ENCODE measurements at places on chromosomes 13 and 19.

GRCh38 chr13:94182185-94182761 is 297.2 kb downstream of the DCT start:
- no peak for DNase-seq

- no peak for DNase-seq
Measured at GRCh38 chr13:102699504-102699903, 4.7 kb upstream of the METTL21C start.

GRCh38 chr13:35630551-35631275 is 154.2 kb upstream of the MAB21L1 start:
- peak; percentile 39 for DNase-seq

DNA sequence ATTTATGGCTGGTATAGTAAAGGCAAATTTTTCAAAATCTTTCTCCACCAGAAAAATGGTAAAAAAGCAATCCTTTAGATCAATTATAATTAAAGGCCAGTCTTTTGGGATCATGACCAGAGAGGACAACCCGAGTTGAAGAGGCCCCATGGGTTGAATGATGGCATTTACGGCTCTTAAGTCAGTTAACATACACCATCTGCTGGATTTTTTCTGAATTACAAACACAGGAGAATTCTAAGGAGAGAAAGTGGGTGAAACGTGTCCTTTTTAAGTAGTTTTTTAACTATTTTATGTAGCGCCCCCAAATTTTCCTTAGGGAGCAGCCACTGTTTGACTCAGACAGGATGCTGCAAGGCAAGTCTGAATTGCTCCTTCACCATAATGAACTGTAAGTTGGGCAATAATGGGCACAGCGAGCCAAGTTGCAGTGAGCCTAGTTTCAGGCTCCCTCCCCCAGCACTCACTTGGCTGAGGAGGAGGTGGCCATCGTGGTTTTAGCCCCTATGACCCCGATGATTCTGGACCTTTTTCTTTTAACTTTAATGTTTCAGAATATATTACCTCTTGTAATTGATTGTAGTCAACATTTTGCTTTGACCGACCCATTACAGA is 13.6 kb upstream of the ZNF611 start:
- peak; percentile 11 for DNase-seq

DNA sequence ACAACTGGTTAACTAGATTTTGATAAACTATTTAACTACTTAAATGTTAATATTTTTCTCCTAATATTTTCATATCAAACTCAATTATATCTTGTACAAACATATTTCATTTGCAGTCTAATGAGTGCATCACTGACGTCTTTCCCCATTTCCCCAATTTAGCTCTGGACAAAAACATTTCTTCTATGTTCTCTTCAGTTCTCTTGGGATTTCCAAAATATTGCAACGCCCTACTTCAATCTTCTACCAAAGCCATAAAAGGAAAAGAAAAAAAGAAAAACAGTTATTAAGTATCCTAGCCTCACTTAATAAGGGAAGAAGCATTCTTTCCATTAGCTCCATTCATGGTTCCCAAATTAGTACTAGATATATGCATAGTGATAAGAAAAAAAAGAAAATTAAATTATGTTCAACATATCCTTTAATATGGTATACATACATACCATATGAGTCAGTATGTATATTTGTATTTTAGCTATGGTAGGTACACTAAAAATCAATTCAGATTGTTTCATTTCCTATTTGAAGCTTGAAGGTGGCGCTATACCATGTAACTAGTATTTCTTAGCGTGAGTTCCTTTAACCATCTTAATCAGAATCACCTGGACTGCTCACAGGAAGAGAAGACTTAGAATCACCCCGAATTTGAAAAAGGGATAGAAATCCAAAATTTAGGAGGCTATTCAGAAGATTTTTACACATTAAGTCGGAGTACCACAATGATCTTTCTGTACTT is 9.9 kb downstream of the FBXL3 start:
- no peak for DNase-seq

- DNase-seq: peak; percentile 70
Measured at GRCh38 chr19:42563352-42564210, 31.1 kb downstream of the CEACAM8 start.

- DNase-seq: peak; percentile 56
Measured at GRCh38 chr19:3986260-3987041, 1.2 kb upstream of the EEF2 start.

DNA sequence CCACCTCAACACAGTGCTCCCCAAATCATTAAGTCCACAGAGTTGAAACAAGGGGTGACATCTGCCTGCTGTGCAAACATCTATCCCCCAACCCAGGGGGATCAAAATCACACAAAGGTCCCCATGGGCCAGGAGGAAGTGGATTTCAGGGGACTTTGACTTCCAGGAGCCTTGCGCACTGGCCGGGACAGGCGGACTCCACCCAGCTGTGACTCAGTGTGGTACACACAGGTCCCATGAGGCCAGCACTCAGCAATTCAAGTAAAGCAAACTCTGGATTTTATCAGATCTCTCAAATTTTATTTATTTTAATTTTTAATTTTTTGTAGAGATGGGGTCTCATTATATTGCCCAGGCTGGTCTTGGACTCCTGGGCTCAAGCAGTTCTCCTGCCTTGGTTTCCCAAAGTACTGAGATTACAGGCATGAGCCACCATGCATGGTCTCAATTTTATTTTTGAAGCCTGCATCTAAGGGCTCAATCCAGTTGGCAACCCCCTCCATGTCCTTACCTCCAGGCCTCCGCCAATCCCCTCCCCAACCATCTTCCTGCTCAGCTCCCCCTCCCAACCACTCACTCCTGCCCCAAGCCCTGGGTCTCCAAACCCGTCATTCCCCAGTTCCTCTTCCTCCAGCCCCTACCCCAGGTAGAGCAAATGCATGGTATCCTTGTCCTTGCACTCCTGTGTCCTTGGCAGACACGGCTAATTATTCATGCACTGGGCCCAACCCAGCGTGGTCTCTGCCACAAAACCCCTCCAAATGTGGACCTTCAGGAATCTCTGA is 18.2 kb downstream of the ARHGAP33 start:
- no peak for DNase-seq

GRCh38 chr19:3469638-3470499 is 10.5 kb downstream of the SMIM24 start:
- DNase-seq: no peak

- no peak for DNase-seq
Measured at GRCh38 chr13:106443607-106444322, 91.7 kb downstream of the EFNB2 start.

GRCh38 chr19:8905342-8905741 is 73.2 kb downstream of the MBD3L1 start:
- DNase-seq: no peak

- DNase-seq: no peak
Measured at GRCh38 chr13:25649001-25649633, 277.3 kb downstream of the ATP8A2 start.

- no peak for DNase-seq
Measured at GRCh38 chr19:35214766-35215422, 13.6 kb downstream of the FAM187B start.

- DNase-seq: no peak
Measured at GRCh38 chr13:112012016-112012704, 54.8 kb upstream of the SOX1 start.

GRCh38 chr13:27311518-27312210 is 41.0 kb downstream of the RASL11A start:
- no peak for DNase-seq

GRCh38 chr13:32426990-32427851 is 709 bp downstream of the N4BP2L1 start:
- DNase-seq: no peak

- no peak for DNase-seq
Measured at GRCh38 chr19:4374498-4375163, 25.7 kb downstream of the SH3GL1 start.

DNA sequence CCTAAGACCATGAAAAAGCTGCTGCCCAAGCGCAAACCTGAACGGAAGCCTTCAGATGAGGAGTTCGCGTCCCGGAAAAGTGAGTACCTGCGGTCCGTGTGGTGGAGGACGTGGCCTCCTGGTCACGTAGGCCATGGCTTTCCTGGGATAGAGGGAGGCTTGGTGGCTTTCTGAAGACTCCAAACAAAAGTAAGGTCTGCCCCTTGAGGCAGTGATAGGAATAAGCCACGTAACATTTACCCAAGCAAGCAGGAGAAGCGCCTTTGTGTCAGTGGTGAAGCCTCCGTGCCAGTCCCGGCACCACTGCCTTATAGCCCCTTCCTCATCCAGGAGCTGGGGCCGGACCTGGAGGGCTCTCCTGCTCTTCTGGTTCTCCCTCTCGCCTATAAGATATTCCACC is 34.3 kb upstream of the TEX29 start:
- no peak for DNase-seq

Measured in COLO829 (cell line).